M059J (cell line): ENCODE measurements at places on chromosomes 2 and 18. TPM values are rescaled to one million over a fixed set of nuclear protein-coding genes. Genes with fewer than 3 reads are reported as not detected.

- no peak for DNase-seq
Measured at GRCh38 chr18:35122586-35123224, 81.5 kb downstream of the MAPRE2 start.

The STK25 gene
- total RNA-seq: 110 and 133 TPM in 2 replicates

The RESP18 gene
- not detected in 2 replicates for total RNA-seq

- DNase-seq: no peak
Measured at GRCh38 chr18:3660739-3661515, 211.0 kb downstream of the TGIF1 start.

The FAP gene
- total RNA-seq: 22.8 and 31.9 TPM in 2 replicates

The SLC19A3 gene
- not detected in 2 replicates for total RNA-seq

The SEMA4F gene
- 7.3 and 7.6 TPM in 2 replicates for total RNA-seq

DNA sequence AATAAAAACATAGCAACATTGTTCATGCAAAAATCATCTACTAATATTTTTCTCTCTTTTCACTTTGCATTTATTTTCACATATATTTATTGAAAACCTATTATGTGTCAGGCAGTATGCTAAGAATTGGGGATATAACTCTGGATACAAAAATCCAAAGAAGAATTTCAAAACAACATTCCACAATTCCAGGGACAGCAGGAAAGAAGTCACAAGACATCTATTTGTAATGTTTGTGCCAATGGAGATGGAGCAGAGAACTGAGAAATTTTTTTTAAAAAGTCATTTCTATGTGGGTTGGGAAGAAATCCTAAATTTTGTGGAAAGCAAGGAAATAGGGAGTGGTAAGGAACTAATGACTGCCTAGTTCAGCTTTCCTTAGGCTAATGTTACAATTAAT lies 128.6 kb upstream of the TLK1 start:
- no peak for DNase-seq

GRCh38 chr2:10139536-10139935 lies 17.0 kb downstream of the RRM2 start:
- DNase-seq: no peak

The TRIM54 gene
- total RNA-seq: 0.05 TPM in 1 of 2 replicates, not detected in the other

GRCh38 chr2:207828361-207829057 lies 58.8 kb upstream of the FZD5 start:
- peak; percentile 50 for DNase-seq

- no peak for DNase-seq
Measured at GRCh38 chr2:140641163-140641562, 1489.7 kb downstream of the LRP1B start.

DNA sequence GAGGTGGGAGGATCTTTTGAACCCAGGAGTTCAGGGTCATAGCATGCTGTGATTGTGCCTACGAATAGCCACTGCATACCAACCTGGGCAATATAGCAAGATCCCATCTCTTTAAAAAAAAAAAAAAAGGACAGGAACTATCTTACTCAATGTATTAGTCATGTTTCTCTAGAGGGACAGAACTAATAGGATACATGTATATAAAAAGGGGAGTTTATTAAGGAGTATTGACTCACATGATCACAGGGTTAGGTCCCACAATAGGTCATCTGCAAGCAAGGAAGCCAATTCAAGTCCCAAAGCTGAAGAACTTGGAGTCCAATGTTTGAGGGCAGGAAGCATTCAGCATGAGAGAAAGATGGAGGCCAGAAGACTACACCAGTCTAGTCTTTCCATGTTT lies 18.8 kb upstream of the CASP10 start:
- DNase-seq: no peak

- DNase-seq: peak; percentile 41
Measured at GRCh38 chr2:25042321-25043240, 705 bp downstream of the EFR3B start.

GRCh38 chr2:241540771-241541561 lies 17.6 kb upstream of the BOK start:
- DNase-seq: peak; percentile 26

DNA sequence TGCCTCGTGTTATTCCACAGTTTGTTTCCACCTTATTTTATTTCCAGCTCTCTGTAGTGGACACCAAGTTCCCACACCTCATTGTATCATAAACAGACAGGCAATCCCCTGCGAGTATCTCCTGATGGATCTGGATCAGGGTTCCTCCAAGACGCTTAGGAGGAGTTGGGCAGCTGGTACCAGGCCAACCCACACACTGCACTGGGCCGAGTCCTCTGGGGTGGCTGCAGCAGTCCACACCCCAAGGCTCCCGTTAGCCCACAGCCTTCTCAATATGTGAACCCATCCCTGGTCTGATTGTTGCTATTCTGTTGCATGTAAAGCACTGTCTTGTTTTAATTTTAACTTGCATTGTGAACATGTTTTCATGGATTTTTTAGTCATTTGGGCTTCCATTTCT lies 178.8 kb upstream of the RAB6C start:
- no peak for DNase-seq

The TANC1 gene
- 14.6 and 22.8 TPM in 2 replicates for total RNA-seq

The SERPINB4 gene
- 0.05 TPM in 1 of 2 replicates, not detected in the other for total RNA-seq

DNA sequence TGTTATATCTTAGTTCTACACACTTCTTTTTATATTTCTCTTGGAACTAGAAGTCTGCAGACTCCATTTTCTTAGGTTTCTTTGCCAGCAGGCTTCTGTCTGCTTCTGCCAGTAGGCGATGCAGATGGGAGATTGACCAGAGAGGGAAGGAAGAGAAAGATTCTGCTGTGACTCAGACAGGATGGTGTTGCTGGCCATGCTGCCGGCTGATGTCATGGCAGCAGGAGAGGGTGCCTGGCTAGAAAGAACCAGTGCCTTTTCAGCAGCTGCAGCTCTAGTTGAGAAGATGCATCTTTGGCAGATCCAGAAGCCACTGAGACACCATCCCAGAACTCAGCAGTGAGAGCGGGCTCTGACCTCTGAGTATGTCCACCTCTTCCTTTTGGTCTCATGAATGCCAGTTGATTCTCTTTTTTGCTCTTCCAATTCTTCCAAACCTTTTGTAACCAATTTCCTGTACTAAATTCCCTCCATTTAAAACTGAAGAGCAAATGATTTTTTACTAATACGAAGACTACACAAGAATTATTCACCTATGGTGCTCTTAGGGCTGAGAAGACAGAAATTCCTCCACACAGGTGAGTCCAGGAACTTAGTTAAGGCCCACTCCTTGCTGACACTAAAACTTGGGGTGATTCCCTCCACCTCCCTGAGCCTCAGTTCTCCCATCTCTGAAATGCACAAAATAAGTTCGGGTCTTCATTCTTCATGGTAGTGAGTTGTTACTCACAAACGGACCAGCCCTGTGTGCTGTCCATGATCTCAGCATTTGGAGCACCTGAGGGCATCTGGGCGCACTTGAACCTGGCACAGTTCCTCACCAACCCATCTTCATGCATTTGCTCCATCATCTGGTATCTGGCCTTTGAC lies 200.7 kb downstream of the MYCN start:
- no peak for DNase-seq

The SP140 gene
- total RNA-seq: 2.0 and 11.8 TPM in 2 replicates

GRCh38 chr2:176364273-176364977 lies 95.2 kb downstream of the MTX2 start:
- DNase-seq: no peak

GRCh38 chr2:55175254-55176093 lies 56.6 kb downstream of the CLHC1 start:
- peak; percentile 45 for DNase-seq

DNA sequence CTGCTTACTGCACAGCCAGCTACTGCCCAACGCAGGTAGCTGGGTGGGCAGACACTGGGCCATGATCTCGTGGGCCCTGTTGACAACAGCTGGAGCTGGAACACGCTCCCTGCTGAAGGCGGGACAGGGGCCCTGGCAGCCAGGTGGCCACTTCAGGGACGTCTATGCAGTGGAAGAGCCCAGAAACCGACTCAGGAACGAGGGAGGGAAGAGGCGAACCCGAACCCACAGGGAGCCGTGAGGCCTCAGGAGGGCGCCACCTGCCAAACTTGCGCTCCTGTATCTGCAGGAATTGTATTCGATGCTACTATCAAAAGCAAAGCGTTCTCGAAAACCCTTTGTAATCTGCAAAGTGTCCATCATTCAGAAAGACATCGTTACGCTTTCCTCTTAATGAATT lies 198.4 kb downstream of the EIPR1 start:
- DNase-seq: no peak

DNA sequence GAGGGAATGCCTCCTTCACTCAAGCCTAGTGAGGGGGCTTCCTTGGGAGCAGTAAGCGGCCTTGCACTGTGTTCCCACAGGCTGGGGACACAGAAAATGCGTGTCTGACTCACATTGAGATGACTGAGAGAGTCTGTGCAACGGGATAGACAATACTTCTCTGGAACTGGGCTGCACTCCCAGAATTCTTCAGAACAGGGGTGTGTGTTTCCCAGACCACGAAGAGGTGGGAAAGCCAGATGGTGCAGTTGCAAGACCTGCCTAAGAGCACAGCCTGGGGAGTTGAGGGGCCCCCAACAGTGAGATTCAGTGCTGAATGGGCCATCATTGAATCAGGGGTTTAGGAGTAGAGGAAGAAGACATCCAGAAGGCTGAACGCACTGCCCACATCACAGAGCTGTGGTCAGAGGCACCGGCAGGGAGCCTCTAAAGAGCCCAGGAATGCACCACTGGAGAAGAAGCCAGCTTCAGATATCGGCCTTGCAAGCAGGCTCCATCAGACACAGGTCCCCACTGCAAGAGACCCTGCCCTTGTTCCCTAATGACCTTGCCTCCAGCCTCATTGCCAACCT lies 36.6 kb upstream of the MRPL19 start:
- DNase-seq: peak; percentile 36

- peak; percentile 74 for DNase-seq
Measured at GRCh38 chr2:157052685-157053224, 204.8 kb upstream of the GALNT5 start.
